ENCODE measurements at places on chromosomes 7 and 10. TPM values are rescaled to one million over a fixed set of nuclear protein-coding genes. Genes with fewer than 3 reads are reported as not detected.

- DNase-seq = peak; percentile 54
Observed at GRCh38 chr7:34759477-34760125, 101.6 kb downstream of the NPSR1 start.

GRCh38 chr10:29189256-29189655, 99.6 kb upstream of the LYZL1 start:
- peak; percentile 58 for DNase-seq

The SPDYE2B gene
- not detected for total RNA-seq

DNA sequence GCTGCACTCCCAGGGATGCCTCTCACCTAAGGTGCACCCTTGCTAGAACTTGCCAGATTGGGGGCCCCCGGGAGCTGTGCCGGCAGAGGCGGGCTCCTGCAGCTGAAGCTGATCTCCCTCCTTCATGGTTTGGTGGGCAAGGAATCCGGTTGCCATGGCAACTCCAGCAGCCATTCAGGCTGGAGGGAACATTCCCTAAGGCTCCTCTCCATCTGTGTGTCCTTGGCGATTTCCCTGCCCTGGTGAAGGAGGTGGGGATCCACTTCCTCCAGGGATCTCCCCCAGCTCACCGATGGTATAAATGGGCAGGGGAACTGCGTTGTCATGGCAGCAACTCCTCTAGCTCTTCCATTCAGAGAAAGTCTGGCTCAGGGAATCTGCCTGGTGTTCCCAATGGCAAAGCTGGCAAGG, 49.6 kb upstream of the GPR158 start:
- no peak for DNase-seq

The MKI67 gene
- 85.4 TPM for total RNA-seq

DNA sequence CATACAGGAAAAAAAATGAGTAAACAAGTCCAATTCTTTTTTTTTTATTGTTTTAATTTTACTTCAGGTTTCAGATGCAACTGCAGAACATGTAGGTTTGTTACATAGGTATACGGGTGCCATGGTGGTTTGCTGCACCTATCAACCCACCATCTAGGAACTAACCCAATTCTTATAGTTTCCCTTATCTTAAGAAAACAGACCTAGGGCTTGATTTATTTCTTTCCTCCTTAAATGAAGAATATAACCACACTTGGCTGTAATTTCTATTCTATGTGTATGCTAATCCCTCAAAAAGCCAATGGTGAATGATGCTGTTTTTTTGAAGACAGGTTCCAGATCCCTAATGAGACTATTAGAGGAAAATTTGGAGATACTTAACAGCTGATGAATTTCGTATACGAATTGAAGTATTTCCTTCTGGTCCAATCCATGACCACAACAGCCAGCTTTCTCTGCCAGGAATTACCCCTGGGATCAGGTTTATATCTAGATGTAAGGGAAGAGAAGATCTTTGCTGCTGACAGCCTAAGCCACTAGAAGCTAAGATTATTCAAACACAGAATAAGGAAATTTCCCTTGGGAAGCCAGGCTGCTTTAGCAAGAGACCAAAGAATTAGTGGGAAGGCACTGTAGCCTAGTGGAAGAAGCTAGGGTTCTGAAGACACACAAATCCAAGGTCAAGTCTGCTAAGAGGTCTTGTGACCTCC, 115.8 kb downstream of the INHBA start:
- DNase-seq = no peak

The LEP gene
- total RNA-seq = not detected

- no peak for DNase-seq
Observed at GRCh38 chr7:152392254-152392653, 43.5 kb downstream of the KMT2C start.

- DNase-seq = peak; percentile 58
Observed at GRCh38 chr7:138352570-138353461, 107.2 kb upstream of the TRIM24 start.

GRCh38 chr10:107011105-107011504, 153.4 kb downstream of the SORCS1 start:
- DNase-seq = no peak

DNA sequence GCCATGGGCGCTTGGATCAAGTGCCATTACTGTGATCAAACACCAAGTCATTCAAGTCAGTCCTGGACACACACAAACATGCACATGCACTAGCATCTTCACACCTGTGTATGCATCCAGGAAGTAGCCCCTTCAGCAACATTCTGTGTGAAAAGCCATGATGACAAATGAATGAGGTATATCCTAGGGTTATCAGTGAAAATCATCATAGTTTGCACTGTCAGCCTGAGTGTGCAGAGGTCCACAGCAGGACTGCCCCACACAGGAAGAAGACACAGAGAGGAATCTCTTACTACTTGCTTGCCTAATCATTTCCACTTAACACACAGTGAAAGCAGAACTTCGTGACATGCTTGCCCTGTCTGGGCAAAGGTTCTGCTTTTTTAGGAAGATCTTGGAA, 184.0 kb upstream of the ADO start:
- DNase-seq = no peak

- peak; percentile 87 for DNase-seq
Observed at GRCh38 chr10:87761892-87762291, 56.1 kb downstream of the ATAD1 start.

- DNase-seq = no peak
Observed at GRCh38 chr7:108249453-108249852, 119.3 kb upstream of the LAMB4 start.

The COMMD3 gene
- total RNA-seq = 26.8 TPM

DNA sequence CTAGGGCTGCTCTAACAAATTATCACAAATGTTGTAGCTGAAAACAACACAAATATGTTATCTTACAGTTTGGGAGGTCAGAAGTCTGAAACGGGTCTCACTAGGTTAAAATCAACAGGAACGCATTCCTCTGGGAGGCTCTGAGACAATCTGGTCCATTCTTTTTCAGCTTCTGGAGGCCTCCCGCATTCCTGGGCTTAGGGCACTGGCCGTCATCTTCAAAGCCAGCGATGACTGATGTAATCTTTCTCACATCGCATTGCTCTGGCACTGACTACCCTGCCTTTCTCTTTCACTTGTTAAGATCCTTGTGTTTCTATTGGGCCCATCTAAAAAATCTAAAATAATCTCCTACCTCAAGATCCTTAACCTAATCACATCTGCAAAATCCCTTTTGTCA, 1071.5 kb upstream of the C7orf33 start:
- no peak for DNase-seq

DNA sequence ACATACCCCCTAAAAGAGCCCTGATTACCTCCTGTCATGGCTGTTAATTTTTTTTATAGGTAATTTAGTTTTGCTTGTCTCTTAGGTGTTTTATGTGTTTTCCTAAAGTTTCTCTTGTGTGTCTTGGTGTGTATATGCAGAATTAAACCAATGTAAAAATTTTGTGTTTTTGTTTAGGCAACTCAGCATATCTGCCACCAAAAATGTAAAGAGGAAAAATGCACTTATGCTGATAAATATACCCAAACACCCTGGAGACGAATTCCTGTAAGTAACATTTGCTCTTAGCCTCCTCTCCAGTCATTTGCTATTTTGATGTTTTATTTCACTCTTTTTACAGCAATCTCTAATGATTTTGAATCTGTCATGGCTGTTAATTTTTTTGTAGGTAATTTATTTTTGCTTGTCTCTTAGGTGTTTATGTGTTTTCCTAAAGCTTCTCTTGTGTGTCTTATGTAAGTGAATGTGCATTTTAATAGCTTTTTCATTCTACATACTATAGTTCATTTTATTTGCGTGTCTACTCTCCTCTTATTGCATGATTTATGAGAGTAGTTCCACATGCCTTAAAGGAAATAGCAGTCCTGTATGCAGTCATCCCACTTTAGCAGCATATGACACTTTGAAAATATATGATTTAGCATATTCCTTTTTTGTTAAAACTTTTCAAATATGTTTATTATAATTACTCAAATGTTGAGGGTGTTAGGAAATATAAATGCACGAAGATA, 149.2 kb downstream of the CCSER2 start:
- no peak for DNase-seq

DNA sequence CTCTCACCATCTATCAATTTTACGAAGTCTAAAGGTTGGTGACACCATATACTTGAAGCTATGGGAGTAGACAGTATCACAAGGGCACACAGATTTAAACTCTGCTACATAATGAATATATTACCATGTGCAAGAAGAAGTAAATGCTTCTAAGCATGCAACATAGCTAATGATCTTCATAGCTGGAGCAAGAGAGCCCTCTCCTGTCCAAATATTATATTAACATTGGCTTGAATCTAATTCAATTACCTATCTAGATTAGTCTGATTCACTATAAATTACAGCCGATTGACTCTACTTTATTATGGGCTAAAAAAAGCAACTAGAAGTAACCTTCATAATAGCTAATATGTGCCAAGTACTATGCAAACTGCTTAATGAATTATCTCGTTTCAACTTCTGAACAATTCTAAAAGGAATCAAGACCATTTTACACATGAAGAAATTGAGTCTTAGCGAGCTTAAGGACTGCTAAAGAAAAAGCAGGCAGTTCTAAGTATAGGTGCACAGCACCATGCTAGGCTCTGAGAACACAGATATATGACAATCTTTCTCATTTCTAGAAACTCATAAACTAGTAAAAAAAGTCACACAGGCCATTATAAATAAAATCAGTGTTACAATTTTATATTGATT, 21.9 kb downstream of the FRA10AC1 start:
- DNase-seq = peak; percentile 50

DNA sequence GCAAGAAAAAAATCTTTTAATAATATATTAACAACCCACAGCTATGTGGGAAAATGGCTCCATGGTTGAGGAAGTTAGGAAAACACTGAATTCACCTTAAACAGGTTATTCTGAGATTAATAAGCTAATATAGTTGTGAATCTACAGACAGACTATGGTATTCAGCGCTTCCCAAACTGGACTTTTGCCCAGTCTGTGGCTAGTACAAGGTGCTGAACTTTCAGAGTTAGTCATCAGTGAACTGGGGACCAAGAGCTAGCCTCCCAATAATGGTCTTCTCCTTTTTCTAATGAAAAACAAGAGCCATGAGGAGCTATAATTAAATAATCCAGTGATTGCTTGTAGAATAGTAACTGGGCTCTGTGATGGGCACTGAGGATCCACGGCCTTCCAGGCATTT, 65.3 kb downstream of the FRMPD2 start:
- peak; percentile 69 for DNase-seq

GRCh38 chr7:35370687-35371086, 116.8 kb upstream of the TBX20 start:
- DNase-seq = no peak

The RTKN2 gene
- 7.9 TPM for total RNA-seq

The CFAP70 gene
- total RNA-seq = not detected

DNA sequence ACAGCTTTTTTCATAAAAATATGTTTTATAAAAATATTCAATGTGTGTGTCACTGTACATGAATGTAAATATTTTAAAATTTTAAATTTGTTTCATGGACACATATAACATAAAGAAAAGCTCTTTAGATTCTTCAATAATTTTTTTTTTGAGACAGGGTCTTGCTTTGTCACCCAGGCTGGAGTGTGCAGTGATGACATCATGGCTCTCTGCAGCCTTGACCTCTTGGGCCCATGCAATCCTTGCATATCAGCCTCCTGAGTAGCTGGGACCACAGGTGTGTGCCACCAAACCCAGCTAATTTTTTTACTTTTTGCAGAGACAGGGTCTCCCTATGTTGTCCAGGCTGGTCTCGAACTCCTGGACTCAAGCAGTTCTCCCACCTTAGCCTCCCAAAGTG, 9.9 kb downstream of the XRCC2 start:
- no peak for DNase-seq

DNA sequence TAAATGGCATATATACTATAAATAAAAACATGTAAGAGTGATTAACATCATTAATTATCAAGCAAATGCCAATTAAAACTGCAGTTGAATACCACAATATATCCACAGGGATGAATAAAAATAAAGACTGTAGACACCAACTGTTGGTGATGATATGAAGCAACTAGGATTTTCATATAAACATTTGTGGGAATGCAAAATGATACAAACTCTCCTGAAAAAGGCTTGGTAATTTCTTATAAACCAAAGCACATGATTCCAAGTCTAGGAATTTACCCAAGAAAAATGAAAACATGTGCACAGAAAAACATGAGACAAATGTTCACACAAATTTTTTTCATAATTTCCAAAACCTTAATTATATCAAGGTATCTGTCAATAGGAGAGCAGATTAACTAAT, 448.1 kb downstream of the ETV1 start:
- DNase-seq = peak; percentile 1

DNA sequence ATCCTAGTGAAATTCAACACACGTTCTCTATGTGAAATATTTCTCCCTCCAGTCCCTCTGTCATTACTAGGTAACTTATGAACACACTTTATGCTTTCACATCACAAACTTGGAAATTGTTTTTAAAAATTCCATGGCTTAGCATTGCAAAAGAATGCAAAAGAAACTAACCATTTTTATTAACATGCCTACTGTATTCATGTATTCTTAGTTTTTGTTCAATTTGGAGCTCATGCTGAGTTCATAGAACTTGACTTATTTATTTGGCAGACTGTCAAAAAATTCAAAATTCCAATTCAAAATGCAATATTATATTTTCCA, 155.0 kb upstream of the SEMA3C start:
- DNase-seq = no peak

DNA sequence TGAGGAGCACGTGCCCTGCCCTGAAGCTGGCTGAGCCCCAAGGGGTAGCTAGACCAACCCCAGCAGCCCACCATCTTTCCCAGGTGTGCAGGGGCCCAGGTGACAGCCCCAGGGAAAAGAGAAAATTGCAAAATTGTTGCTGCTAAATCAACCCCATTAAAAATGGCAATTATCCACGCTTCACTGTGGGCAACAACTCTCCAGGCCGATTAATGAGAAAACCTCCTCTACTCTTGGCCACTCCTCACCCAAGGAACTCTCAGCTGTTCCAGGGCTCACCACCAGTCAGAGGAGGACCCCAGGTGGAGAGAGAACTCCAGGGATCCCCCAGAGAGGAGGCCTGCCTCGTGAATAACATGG, 516.1 kb upstream of the MGMT start:
- DNase-seq = no peak

The RPEL1 gene
- 0.12 TPM for total RNA-seq

Measured in M059J (cell line).